ENCODE measurements at places on chromosomes 16 and 17.

DNA sequence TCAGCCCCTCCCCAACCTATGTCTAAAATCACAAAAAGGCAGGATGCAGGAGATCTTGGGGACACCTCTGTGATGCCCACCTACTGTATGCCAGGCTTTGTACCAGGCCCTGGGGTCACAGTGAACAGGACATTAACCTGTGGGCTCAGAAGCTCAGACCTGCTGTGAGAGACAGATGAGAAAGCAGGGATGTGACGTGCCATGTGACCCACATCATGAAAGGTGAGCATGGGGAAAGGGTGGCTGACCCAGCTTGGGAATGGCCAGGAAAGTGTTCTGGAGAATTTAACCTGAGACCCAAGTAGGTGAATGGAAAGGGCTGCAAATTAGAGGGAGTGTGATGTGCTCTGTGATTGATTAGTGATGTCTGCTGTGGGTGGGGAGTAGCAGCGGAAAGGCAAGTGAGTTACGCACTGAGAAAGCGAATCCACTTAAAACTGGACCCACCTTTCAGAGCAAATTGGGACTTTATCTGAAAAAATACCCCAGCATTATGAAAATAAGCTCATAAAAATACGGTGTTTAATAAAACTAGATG, 132.2 kb downstream of the IRF8 start:
- DNase-seq = no peak

DNA sequence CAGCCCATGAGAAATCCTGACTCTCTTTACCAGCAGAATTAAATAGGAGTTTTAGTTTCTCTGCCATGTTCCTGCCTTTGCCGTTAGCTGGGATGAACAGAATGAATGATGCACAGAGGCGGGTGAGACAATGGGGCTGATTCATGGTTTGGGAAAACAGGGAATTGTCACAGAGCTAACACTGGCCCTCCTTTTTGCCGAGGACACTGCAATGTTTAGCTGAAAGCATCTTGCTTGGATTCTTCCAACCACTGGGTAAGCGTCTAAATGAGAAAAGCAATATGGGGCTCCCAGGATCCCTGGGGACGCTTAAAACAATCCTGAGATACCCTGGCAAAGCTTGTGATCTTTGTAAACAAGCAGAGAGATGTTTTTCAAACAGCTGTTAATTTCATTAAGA, 12.8 kb upstream of the PAFAH1B1 start:
- no peak for DNase-seq

DNA sequence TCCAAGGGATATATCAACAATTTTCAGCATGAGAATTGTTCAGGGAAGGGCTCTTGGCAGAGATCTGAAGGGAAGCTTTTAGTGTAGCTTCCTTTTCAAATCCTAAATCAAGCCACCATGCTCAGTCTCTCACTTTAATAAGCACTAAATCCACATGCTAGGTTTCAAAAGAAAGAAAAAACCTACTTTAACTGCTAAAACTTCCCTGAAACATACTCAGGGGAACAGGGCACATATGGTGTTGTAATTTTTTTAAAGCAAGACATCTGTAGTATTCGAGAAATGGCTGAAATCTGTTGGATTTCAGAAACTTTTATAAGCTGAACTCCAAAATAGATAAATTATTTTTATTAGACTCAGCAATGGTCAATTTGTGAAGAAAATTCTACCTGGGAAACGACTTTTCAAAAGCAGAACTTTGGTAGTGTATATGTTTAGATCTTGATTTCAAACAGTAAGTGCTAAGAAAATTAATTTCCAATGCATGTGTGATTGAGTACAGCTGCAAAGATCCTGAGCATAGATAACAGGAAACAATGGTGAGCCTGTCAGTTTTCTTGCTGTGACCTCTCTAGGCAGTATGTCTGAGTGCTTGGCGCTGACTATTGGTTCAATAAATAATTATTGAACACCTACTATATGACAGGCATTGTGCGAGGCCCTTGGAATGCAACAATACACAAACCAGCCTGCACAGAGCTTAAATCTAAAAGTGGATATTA, 804.5 kb upstream of the SOX9 start:
- no peak for DNase-seq

DNA sequence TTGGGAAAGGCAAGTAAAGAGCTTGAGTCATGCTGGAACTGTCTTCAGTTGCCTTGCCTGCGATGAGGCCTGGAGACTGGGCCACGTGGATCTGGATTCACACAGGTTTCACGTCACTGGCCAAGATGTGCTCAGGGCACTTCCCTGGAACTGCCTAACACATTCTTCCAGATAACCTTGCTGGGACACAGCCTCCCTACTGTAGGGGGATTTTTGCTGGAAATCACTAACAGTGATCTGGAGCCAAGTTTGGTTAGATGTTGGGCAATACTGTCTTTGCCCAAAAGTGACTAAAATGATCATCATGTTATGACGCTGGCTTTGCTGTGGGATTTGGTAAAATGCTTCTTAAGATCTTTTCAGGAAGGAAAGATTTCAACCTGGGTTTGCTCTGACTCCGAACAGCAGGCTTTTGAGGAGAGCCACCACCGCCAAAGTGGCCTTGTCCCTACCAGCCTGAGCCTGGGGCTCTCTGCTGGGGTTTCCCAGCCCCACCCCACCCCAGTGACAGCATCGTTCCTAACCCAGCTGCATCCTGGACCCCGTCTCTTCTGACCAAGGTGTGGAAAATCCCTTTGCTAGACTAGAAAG, 14.7 kb downstream of the C1QTNF1 start:
- DNase-seq = no peak

DNA sequence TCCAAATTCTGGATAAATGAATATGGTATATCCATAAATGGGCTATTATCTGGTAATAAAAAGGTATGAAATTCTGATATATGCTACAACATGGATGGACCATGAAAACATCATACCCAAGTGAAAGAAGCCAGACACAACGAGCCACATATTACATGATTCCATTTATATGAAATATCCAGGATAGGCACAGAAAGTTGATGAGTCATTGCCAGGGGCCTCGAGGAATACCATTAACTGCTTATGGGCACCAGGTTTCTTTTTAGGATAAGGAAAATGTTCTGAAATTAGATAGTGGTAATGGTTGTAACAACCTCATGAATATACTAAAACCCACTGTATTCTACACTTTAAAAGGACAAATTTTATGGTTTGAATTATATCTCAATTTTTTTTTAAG, 123.2 kb downstream of the PITPNC1 start:
- DNase-seq = no peak

GRCh38 chr17:78537217-78537860, 39.9 kb downstream of the DNAH17 start:
- no peak for DNase-seq

DNA sequence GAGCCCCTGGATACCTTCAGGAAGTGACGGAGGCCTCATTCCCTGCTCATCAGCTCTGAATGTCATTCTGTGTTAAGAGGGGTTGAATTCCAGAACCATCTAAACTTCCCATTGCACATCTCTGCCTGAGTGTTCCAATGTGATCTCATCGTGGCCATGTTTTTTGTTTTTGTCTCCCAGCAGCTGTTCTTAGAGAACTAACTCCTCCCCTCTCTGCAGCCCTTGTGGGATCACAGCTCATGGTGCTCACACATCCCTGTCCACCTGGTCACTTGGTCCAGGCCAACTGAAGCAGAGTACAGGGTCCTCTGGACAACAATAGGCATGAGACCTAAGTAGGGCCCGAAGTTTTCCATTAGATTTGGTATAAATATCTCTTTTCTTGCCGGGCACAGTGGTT, 6.0 kb upstream of the SYT17 start:
- no peak for DNase-seq

- DNase-seq = peak; percentile 58
Measured at GRCh38 chr16:24525970-24526559, 13.3 kb upstream of the RBBP6 start.

DNA sequence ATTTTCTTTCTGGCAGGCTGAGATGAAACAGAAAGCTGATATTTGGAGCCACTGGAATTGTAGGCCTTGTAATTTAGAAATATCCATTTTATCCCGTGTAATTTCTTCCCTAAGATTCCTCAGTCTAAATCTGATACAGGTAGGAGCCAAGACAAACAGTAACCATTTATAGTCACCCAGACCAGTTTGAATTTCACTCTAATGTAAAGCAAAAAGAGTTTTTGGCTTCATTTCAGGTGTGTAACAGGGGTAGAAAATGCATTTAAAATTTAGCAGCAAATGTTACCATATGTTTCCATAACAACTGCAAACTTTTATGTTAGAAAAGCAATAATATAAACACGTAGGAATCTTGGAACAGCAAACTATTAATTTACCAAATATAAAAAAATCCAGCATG, 249.4 kb downstream of the FTO start:
- no peak for DNase-seq

DNA sequence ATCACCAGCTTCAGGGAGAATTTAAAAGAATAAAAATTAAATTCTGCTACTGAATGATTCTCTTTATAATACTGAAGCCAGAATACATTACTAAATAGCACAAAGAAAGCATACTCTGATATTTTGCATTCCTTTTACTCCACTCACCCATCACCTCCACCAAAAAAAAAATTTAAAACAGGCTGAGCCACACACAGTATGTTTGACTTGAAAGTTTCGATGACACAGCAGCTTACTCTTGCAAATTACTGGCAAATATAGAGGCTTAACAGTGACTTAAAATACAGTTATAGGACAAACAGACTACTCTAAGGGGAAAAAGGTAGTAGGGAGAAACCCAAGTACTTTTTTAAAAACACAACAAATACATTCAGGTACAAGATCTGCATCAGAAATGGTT, 39.2 kb downstream of the GPATCH8 start:
- DNase-seq = no peak

- DNase-seq = no peak
Measured at GRCh38 chr17:78567991-78568390, 9.2 kb downstream of the DNAH17 start.

DNA sequence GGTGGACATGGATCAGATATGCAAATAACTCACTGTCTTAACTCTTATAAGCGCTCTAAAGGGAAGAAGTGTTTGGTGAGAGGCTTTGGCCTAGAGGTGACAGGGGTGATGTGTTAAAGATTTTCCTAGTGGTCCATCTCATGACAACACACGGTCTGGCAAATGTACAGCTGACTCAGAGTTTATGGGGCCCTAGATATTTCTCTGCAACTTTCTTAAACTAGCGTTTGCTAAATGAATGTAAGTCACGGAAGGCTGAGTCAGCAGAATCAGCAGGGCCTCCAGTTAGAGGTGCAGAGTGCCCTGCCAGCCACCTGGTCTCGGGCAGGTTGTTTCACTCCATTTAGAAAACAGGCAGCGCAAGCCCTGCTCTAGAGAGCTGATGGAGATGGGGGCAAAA, 40.1 kb downstream of the CLEC16A start:
- no peak for DNase-seq

- no peak for DNase-seq
Measured at GRCh38 chr17:19330271-19330670, 32.3 kb downstream of the B9D1 start.

GRCh38 chr17:39729280-39729851, 966 bp downstream of the MIEN1 start:
- DNase-seq = no peak

DNA sequence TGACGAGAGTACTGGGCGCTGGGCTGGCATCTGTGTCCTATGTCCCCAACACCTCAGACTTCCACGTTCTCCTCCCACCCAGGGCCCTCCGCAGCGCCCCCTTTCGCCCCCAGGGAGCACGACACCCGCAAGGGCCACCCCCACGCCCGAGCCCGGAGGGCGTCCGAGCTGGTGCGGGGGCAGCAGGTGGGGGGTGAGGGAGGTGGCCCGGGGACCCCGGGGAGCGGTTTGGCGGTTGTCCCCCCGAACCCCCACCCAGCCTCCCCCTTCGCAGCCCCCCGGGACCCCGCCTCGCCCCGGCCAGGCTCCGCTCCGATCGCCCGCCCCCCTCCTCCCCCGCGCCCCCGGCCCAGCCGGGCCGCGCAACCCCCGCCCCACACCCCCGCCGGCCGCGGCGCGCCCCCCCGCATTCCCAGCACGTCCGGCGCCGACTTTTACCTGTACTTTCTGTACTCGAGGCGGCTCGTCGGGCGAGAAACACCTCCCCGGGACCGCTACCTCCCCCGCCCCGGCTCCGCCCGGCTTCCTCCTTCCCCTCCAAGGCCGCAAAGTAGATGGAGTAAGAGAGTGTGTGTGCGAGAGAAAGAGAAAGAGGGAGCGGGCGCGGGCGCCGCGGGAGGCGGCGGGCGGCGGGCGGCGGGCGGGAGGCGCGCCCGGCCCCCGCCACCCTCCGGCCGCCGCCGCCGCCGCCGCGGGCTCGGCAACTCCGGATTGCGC, 901 bp downstream of the CDYL2 start:
- no peak for DNase-seq

GRCh38 chr17:74215342-74215727, 2.0 kb downstream of the TTYH2 start:
- no peak for DNase-seq

GRCh38 chr17:63150994-63151464, 185.0 kb downstream of the TANC2 start:
- DNase-seq = no peak

DNA sequence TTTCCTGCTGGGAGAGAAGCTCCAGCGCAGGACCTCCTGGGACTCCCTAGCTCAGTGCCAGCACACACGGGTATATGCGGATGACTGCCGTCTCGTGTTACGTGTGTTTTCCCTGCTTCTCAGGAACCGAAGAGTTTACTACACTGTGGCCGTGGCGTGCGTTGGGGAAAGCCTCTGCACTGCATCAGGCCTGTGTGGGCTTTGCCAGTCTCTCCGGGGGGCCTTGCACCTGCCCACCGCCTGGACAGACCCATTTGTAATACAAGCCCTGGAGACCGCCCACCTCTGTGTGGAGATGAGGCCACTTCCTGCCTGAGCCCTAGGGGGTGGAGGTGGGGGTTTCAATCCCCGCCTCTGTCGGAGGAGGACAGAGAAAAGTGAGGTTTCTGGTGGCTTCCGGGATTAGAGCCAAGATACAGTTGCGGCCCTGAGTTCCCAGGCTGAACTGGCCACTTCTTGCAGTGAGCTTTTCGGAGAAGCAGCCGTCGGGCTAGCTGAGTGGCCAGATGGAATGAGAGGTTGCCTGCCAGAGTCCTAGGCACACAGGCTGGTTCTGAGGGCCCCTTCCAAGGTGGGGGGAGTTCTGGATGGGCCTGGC, 43.4 kb upstream of the GSE1 start:
- no peak for DNase-seq

DNA sequence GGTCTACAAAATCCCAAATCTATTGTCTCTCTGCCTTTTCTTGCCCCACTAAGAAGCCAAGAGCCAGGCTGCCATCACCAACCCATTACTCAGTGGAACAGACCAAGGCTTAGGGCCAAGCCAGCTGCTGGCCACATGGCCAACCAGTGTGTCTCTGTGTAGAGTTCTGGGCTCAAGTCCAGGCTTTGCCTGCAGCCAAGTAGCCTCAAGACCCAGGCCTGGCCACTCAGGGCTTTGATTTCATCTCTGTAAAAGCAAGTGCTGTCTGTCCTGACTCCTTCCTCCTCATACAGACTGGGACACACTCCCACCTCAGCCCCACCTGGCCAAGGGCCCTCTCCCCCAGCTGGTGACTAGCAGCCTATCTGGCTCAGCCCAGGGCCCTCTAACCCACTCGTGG, 14.6 kb downstream of the SREBF1 start:
- DNase-seq = no peak

DNA sequence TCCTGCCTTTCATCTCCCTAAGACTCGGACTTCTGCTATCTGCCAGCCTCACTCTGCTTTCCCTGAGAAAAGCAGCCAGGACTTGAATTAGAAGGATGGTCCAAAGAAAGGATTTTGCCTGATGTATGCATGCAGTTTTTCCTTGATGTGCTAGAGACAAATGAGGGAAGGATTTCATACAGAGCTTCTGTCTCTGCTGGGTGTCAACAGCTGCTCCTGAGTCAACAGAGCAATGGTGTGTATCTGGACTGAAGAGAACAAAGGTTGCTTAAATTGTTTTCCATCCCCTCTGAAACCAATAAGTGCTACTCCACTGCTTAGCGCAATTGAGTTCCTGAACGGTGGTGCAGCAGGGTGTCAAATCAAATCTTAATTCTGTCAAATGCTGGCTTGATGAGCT, 680.6 kb upstream of the C16orf82 start:
- no peak for DNase-seq

All from HepG2 (cell line).